ENCODE measurements at places on chromosomes 11 and 22.

- DNase-seq: no peak
Measured at GRCh38 chr11:81377418-81377817, 1356.2 kb downstream of the FAM181B start.

GRCh38 chr22:48227341-48228018 is 1465.0 kb downstream of the TBC1D22A start:
- no peak for DNase-seq

GRCh38 chr11:67240576-67241389 is 25.5 kb upstream of the GRK2 start:
- DNase-seq: peak; percentile 61

DNA sequence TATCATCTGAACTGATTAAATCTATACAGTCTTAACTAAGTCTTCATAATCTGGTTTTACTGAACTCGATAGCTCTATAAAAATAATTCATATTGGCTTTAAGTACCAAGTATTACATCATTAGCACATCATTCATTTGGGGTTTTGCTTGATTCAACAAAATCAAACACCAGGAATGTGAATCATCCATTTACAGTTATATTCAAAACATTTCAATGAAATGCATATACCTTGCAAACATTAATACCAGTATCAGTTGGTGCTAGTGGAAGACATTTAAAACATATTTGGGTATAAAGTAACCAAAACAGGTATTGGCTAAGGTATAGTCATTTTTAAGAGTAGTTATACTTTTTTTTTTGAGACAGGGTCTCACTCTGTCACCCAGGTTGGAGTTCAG is 12.2 kb upstream of the CCDC89 start:
- no peak for DNase-seq

DNA sequence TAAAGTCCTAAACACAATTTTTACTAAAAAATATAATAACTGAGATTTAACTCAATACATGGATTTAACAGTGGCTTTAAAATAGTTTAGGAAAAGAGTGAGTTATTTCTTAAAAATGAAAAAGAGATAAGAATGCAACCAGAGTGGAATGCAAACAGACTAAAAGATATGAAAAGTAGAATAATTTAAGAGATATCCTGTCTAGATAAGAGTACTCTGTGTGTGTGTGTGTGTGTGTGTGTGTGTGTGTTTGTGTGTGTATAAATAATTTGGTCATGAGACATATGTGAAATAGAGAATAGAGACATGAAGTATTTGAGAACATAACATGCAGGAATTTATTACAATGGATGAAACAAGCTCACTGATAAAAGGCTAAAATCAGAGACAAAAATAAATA is 986.9 kb upstream of the CHORDC1 start:
- no peak for DNase-seq

- no peak for DNase-seq
Measured at GRCh38 chr22:20829491-20830134, 29.0 kb downstream of the PI4KA start.

GRCh38 chr11:98536023-98536422 is 484.7 kb upstream of the CNTN5 start:
- no peak for DNase-seq

GRCh38 chr11:34859496-34859895 is 56.7 kb downstream of the APIP start:
- DNase-seq: no peak

GRCh38 chr22:28900379-28900925 is 17.1 kb downstream of the ZNRF3 start:
- DNase-seq: no peak

- DNase-seq: no peak
Measured at GRCh38 chr11:106621484-106621883, 396.8 kb downstream of the GUCY1A2 start.

GRCh38 chr22:27062910-27063309 is 405.5 kb downstream of the MIAT start:
- DNase-seq: no peak

DNA sequence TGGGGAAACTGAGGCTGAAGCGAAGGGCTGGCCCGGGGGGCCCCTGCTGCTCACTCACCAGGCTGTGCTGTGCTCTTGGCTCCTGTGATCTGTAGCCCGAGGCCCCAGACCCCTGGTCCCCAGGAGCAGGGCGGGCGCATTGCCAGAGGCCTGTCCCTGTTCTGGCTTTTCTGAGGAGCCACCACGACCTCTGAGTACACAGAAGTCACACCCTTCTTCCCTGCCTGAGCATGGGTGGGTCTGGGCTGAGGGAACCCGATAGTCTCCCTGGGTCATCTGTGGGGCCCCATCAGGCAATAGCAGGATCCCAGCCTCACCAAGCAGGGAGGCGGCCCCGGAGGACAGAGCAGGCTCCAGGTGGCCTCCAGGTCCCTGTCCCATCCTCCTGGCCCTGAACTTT is 5.1 kb downstream of the CASTOR1 start:
- DNase-seq: no peak

DNA sequence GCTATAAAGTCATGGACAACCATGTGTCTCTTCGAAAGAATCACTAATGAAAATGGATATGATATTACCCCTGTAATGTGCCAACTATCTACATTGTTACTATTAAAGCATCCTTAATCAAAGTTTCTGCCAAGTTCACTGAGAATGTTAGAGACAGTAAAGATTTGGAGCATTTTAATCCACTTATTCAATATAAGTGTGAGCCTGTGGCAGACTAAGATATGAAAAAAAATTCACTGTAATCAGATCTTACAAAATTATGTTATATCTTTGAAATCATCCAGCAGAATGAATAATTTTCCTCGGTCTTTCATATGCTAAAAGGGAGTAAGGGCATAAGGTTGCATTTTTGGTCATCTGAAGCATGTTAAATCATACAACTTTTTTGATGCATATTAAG is 49.9 kb downstream of the MAML2 start:
- no peak for DNase-seq

DNA sequence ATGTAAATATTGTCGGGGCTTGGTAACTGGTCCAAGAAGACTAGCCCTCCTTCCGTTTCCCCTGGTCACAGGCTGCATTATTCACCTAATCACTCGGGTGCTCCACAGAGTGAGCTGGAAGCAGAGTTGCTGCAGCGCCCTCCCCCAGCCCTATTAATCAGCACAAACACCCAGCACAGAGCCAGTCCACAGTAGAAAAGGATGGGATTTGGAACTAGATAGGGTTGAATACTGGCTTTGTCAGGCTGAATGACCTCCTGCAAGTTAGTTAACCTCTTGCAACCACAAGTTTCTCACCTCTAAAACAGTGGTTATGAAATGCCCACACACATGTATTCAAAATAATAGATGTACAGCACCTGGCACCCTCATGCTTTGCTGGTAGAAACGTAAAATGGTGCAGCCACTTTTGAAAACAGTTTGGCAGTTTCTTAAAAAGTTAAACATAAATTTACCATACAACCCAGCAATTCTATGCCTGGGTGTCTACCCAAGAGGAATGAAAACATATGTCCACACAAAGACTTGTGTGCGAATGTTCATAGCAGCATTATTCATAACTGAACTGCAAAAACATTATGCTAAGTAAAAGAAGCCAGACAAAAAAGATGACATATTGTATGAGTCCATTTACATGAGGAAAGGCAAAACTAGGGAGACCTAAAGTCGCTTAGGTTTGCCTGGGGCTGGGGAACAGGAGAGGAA is 31.7 kb upstream of the APLP2 start:
- no peak for DNase-seq

DNA sequence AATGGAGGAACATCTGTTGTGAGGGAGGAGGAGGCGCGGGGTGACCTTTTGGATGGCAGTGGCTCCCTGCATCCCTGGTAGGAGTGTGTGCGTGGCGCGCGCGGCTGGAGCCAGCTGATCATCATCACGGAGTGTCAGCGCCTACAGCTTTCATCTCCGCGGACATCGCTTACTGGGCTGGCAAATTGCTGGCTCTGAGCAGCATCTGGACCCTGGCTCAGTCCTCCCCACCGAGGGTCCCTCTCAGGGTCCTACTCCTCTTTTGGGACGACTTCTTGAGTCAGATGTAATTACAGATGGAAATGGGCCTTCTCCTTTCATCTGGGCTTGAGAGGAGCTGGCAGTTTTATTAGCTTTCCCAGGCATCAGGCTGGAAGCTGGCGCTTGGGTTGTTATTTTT is 85.3 kb downstream of the CACNA1I start:
- no peak for DNase-seq
